ENCODE measurements at places on chromosomes 3 and 15.

DNA sequence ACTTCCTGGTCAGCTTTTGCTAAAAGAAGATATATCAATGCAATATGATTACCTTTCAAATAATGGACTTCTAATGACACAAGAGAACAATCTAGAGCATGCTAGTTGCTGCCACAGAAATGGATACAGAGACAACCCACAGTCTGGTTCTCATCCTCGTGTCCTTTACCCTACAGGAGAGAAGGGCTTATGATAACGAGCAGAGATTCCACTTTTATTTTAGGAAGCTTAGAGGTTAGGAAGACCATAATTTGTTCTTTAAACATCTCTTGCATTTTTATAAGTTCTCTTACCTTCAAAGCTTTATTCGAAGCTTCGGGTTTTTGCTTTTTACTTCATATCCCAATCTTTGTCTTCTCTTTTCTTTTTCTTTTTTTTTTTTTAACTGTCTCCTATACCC, 39.1 kb downstream of the FILIP1L start:
- H3K4me3 ChIP-seq: no peak overlapping the region
- H3K27me3 ChIP-seq: no peaks in the 10 kb centered on the region
- H3K27ac ChIP-seq: no peak overlapping the region

DNA sequence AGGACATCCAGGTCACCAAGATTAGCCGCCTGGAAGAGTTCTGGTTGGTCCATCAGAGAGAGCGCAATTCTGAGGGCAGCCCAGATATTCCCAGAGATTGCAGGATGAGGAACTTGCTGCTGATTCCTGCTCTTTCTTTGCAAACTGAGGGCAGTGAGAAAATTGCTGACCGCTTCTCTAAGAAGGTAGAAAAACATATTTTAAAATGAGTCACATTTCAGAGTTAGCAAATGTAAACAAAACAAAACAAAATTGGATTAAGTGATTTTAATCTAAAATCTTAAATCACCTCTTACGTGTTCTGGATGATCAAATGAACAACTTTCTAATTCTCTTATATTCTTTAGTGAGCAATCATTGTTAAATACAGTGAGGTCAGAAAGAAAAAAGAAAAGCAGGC, 149.0 kb downstream of the USP13 start:
- no peaks in the 10 kb centered on the region for H3K4me1 ChIP-seq
- no peak for DNase-seq
- no peak overlapping the region for H3K4me3 ChIP-seq
- no peaks in the 10 kb centered on the region for H3K36me3 ChIP-seq

DNA sequence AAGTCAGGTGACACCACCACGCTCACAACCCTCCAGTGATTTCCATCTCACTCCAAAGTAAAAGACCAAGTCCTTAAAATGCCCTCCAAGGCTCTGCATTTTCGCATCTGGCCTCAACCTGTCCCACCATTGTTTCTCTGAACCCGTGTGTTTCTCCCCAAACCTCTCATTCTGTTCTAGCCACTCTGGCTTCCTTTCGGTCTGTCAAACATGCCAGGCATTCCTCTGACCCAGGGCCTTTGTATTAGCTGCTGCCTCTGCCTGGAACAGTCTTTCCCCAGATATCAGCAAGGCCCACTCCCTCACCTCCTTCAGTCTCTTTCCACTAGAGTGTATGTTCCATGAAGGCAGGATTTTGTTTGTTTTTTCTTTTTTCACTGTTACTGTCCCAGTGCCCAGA, 16.0 kb downstream of the MAP2K5 start:
- H3K27me3 ChIP-seq: no peaks in the 10 kb centered on the region
- no peak overlapping the region for H3K4me3 ChIP-seq
- no peak for DNase-seq
- H3K27ac ChIP-seq: no peak overlapping the region
- H3K36me3 ChIP-seq: peaks cover 42% of the 10 kb centered on the region

- H3K4me1 ChIP-seq: peaks cover 2% of the 10 kb centered on the region
- H3K27me3 ChIP-seq: no peaks in the 10 kb centered on the region
- no peak overlapping the region for H3K4me3 ChIP-seq
- no peak for DNase-seq
- no peak overlapping the region for H3K27ac ChIP-seq
Observed at GRCh38 chr15:64314456-64314855, 41.5 kb downstream of the CSNK1G1 start.

- H3K27me3 ChIP-seq: peaks cover 1% of the 10 kb centered on the region
- H3K4me3 ChIP-seq: no peak overlapping the region
- no peak overlapping the region for H3K27ac ChIP-seq
- no peaks in the 10 kb centered on the region for H3K36me3 ChIP-seq
Observed at GRCh38 chr3:55686426-55687254, 199.5 kb upstream of the WNT5A start.

GRCh38 chr3:71416876-71417275, 166.7 kb downstream of the FOXP1 start:
- H3K27ac ChIP-seq: peak overlapping the region; percentile 81
- no peaks in the 10 kb centered on the region for H3K27me3 ChIP-seq
- H3K4me3 ChIP-seq: peak overlapping the region; percentile 42
- no peaks in the 10 kb centered on the region for H3K36me3 ChIP-seq

GRCh38 chr15:52378746-52379394, 83.3 kb upstream of the MYO5C start:
- H3K4me1 ChIP-seq: peaks cover 28% of the 10 kb centered on the region
- H3K4me3 ChIP-seq: no peak overlapping the region
- no peak for DNase-seq
- no peaks in the 10 kb centered on the region for H3K27me3 ChIP-seq

GRCh38 chr15:65663521-65663920, 41.8 kb downstream of the SLC24A1 start:
- no peak for DNase-seq
- H3K27ac ChIP-seq: peak overlapping the region; percentile 76
- peaks cover 78% of the 10 kb centered on the region for H3K36me3 ChIP-seq
- no peak overlapping the region for H3K4me3 ChIP-seq
- peaks cover 36% of the 10 kb centered on the region for H3K4me1 ChIP-seq

DNA sequence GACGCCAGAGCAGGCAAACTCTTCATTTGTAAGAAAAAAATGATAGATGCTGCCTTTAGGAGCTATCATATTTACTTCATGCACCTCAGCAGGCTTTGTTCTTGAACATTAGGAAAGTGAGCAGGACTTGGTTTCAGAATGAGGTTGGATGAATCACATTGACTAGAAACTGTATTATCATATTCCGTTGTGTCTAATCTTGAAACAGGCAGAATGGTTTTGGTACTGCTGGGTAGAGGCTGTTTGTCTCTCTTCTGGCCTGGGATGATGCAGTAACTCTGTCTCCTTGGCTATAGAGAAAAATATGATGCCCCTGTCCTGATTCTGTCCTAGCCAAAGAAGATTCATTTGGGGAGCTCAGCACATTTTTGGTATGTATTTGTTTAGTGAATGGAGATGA, 344.2 kb upstream of the GRM7 start:
- H3K27me3 ChIP-seq: no peaks in the 10 kb centered on the region
- DNase-seq: no peak
- no peaks in the 10 kb centered on the region for H3K36me3 ChIP-seq
- no peaks in the 10 kb centered on the region for H3K4me1 ChIP-seq
- H3K4me3 ChIP-seq: no peak overlapping the region

GRCh38 chr3:143571548-143571947, 276.7 kb downstream of the SLC9A9 start:
- no peak for DNase-seq
- no peak overlapping the region for H3K27ac ChIP-seq
- no peaks in the 10 kb centered on the region for H3K27me3 ChIP-seq
- no peak overlapping the region for H3K4me3 ChIP-seq

GRCh38 chr3:177600411-177600810, 403.1 kb upstream of the TBL1XR1 start:
- no peak overlapping the region for H3K4me3 ChIP-seq
- no peaks in the 10 kb centered on the region for H3K27me3 ChIP-seq
- DNase-seq: no peak
- H3K4me1 ChIP-seq: peaks cover 74% of the 10 kb centered on the region

GRCh38 chr3:42815826-42816225, 6.6 kb downstream of the ACKR2 start:
- H3K27ac ChIP-seq: no peak overlapping the region
- no peak overlapping the region for H3K4me3 ChIP-seq
- peaks cover 8% of the 10 kb centered on the region for H3K4me1 ChIP-seq
- DNase-seq: no peak
- H3K36me3 ChIP-seq: no peaks in the 10 kb centered on the region

DNA sequence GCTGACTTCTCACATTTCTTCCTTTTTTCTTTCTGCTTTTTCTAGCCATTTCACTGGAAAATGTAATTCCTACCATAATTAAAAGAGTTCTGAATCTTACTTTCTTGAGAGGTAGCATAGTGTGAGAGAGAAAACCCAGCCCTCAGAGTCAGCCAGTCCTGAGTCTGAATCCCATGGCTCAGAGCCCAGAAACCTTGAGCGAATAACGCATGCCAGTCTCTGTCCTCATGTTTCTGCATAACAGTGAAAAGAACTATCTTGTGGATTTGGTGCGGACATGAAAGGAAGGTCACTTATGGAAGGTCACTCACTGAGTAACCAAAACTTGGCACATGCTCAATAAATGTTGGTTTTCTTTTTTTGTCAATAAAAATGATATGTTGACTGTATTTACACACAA, 29.3 kb upstream of the SLCO3A1 start:
- no peaks in the 10 kb centered on the region for H3K36me3 ChIP-seq
- no peaks in the 10 kb centered on the region for H3K4me1 ChIP-seq
- no peak overlapping the region for H3K27ac ChIP-seq
- DNase-seq: no peak
